ENCODE measurements at places on chromosomes 6 and 20.

- DNase-seq: no peak
Measured at GRCh38 chr20:57448764-57449354, 57.7 kb downstream of the RBM38 start.

- no peak for DNase-seq
Measured at GRCh38 chr20:12821249-12821648, 187.5 kb upstream of the SPTLC3 start.

DNA sequence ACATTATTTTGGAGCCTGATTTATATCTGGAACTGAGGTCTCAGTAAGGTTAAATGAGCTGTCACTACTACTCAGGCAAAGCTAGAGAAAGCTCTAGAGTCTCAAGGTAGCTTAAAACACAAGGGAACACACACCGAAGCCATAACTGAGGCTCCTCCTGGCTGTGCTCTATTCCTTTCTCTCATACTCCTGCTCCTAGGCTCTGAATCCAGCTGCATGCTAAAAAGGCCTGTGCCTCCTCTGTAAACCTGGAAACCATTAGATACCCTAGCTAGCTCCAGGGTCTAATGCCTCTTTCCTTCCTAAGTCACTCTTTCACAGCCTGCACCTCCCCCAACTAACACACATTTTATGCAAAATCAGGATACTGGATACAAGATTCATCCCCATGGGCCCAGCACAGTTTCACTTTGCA lies 17.1 kb downstream of the RIPOR2 start:
- DNase-seq: no peak

- no peak for DNase-seq
Measured at GRCh38 chr6:17640477-17640917, 40.4 kb downstream of the FAM8A1 start.

Measured in activated CD4-positive, alpha-beta T cell treated with anti-CD3 and anti-CD28 coated beads, Interleukin-2, Interleukin-4, amounts not matched to agents 100 ng/mL and 50 ng/mL, durations not matched to agents 16 hours and 8 hours (primary cell).